Stimulated activated CD8-positive, alpha-beta memory T cell treated with anti-CD3 and anti-CD28 coated beads, Interleukin-4, amount 100 ng/mL, for 48 hours (primary cell): ENCODE measurements at places on chromosomes 7 and 10.

- DNase-seq: no peak
Measured at GRCh38 chr7:7516156-7516555, 19.5 kb downstream of the COL28A1 start.

GRCh38 chr7:152600266-152600665, 75.7 kb downstream of the XRCC2 start:
- no peak for DNase-seq

DNA sequence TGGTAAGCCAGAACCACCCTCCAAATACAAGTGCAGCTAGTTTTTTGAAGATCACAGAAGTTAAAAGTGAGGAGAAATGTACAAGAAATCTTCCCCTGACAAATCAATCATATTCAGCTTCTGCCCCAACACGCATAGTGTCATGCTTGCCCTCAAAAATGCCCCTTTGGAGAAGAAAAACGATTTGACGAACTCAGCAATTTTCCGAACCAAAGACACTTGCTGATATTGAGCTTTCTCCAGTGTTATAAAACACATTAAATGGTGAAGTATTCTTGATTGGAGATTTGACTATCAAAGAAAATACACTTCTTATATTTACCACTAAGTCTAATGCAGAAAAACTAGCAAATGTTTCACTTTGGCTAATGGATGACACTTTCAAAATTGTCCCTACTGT, 195.5 kb downstream of the ETV1 start:
- DNase-seq: no peak

- no peak for DNase-seq
Measured at GRCh38 chr7:71912476-71912875, 499.7 kb downstream of the CALN1 start.

GRCh38 chr7:80089366-80089765, 45.3 kb upstream of the GNAI1 start:
- DNase-seq: no peak

- no peak for DNase-seq
Measured at GRCh38 chr10:99880080-99880835, 97.8 kb downstream of the ABCC2 start.

DNA sequence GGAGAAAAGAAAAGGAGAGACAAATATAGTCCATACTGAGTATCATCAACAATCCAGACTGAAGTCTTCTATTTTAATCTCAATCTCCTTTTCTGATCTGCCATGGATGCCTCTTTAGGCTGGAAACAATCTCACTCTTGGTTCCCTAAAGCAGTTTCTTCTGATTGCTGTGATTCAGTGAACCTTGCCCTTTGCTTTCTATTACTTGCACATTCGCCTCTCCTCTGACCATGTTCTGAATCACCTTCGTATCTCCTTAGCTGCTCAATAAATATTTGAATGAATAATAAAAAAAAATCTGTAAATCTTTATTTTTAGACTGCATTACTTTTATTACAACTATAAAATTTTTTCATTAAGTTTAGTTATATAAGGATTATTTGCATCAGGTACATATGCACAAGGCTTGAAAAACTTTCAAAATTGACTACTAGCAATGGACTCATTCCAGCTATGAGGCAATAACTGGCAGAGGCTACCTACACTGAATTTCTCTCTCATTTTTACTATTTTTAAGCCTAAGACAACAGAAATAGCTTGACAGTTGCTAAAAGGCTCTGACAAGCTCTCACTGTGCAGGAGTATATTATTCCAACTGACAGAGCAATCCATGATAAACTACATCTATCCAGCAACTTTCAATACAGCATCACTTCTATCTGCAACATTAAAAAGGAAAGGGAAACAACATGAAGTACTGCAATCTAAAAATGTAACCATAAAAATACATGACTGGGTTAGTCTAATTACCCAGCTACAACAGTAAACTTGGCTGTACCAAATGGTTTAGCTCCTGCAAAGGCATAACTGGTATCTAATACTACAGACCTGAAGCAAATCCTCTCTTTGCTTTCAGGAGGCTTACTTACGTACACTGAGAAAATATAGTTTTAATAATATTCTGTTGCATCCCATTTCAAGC, 25.6 kb downstream of the TM9SF3 start:
- no peak for DNase-seq

DNA sequence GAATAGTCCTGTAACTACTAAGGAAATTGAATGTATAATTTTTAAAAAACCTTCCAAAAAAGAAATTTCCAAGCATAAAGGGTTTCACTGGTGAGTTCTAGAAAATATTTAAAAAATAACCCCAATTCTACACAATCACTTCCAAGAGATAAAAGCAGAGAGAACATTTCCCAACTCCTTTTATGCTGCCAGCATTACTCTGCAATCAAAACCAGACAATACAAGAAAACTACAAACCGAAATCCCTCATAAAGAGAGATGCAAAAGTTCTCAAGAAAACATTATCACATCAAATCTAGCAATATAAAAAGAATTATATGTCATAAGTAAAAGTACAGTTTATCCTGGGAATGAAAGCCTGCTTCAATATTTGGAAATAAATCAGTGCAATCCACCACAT, 84.8 kb downstream of the OAT start:
- DNase-seq: no peak

GRCh38 chr10:122078965-122079795, 90.2 kb downstream of the TACC2 start:
- no peak for DNase-seq

DNA sequence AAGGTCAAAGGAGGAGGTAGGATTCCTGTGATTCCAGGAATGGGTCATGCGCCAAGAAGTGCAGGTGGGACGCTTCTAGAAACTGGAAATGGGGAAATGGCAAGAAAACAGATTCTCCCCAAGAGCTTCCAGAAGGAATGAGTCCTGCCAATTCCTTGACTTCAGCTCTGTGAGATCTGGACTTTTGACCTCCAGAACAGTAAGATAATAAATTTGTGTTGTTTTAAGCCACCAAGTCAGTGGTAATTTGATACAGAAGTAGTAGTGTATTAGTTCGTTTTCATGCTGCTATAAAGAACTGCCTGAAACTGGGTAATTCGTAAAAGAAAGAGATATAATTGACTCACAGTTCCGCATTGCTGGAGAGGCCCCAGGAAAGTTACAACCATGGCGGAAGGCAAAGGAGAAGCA, 178.6 kb upstream of the GALNT17 start:
- no peak for DNase-seq

- DNase-seq: no peak
Measured at GRCh38 chr7:97001221-97001620, 4.1 kb upstream of the DLX6 start.

GRCh38 chr10:123149568-123150270, 1.8 kb downstream of the HMX2 start:
- peak; percentile 64 for DNase-seq

DNA sequence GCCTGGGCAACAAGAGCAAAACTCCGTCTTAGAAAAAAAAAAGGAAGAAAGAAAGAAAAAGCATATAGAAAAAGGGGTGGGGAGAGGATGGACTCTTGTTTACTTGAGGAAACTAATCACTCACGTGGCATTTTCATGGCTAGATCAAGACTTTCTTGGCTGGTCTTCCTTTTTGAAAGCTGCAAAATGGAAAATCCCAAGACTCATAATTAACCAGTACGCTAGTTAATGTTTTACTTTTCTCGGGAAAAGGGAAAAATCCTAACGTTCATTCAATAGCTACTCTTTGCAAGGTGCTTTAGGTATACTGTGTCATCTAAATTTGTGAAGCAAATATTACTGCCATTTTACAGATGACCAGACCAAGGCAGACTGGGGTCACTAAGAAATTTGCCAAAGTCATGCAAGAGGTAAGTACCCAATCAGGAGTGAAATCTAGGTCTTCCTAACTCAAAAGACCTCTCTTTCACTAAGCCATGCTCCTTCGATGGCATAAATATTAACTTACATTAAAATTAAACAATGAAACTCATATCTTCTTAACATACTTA, 24.4 kb downstream of the NAPEPLD start:
- no peak for DNase-seq

- DNase-seq: no peak
Measured at GRCh38 chr7:105202616-105203015, 186.1 kb downstream of the SRPK2 start.

DNA sequence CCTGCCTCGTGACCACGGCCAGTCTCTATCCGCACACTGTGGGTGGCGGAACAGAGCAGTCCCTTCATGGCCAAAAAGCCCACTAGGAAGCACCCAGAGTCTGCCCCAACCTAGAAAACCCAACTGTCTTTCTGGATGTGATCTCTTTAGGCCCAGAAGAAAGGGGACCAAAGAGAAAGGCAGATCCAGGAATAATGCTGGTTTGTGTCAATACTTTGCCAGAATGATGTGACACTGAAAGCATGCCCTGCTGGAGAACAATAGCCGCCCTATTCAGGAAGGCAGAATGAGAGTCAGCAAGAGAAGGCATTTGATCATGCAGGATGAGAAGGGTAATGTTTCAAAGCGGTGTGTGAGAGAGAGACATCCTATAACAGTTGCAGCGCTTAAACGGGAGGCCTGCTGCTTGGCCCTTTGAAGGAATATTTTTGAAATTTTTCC, 274.7 kb downstream of the USP6NL start:
- DNase-seq: no peak

- DNase-seq: no peak
Measured at GRCh38 chr7:19215412-19215811, 70.2 kb upstream of the FERD3L start.

- DNase-seq: no peak
Measured at GRCh38 chr10:109166935-109167334, 756.4 kb downstream of the XPNPEP1 start.

- DNase-seq: no peak
Measured at GRCh38 chr7:114540291-114540690, 125.7 kb downstream of the FOXP2 start.

DNA sequence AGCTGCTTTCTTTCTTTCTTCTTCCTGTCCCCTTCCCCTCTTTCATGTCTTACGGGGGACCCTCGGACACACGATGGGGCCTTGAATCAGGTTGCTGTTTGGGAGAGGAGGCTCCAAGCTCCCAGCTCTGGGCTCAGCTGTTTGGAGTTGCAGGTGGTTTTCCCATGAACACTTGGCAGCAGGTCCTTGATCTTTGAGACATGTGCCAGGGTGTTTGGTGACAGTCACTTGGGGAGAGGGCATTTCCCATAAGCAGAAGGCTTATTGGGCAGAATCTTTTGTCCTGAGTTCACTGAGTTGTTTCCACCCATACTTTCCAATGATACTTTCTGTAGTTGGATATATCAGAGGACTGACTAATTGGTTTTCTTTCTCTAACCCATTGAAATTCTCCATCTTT, 104.7 kb upstream of the SH2B2 start:
- no peak for DNase-seq

DNA sequence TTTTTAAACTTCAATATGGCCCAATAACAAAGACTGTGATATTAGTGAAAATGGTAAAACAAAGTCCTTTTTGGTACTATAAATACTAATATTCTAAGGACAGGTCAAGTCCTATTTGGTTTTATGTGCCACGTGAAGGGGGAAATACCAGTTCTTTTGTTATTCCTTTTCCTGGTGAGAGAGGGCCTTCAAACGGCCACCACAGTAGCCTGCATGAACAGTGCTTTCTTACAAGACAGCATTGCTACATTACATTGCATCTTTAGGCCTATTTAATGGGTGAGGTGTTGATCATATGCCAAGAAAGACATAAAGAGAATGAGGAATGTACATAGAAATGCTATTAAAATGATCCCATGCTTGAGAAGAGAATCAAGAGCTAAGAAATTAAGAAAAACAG, 214.8 kb downstream of the LRRTM3 start:
- no peak for DNase-seq

GRCh38 chr7:145902123-145902522, 214.5 kb upstream of the CNTNAP2 start:
- DNase-seq: no peak

DNA sequence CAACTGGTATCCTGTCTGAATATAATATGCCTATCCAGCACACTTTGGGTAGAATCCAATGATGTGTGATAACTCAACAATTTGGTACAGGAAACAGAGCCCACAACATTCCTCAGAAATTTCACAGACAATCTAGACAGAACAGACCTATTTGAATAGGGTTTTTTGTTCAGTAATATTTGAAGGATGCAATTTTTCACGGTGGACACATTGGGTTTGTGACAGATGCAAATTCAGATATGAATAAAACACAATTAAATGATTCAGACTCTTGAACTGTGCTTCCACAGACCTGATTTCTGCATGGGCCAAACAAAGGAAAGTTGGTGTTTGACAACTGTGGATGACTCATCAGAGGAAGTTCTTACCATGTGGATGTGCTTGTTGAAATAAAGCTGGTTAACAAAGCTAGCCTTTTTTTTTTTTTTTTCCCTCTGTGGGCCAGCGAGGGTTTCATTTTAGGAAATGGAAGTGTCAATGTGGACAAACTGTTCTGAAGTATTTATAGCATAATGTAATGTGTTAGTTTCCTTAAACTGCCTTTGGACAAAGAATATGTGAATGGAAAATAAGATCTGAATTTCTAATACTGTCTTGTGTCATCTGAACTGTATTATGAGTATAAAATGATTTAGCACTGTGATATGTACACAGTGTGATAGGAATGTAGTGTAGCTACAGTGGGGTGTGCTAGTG, 43.2 kb upstream of the FAM133B start:
- no peak for DNase-seq

DNA sequence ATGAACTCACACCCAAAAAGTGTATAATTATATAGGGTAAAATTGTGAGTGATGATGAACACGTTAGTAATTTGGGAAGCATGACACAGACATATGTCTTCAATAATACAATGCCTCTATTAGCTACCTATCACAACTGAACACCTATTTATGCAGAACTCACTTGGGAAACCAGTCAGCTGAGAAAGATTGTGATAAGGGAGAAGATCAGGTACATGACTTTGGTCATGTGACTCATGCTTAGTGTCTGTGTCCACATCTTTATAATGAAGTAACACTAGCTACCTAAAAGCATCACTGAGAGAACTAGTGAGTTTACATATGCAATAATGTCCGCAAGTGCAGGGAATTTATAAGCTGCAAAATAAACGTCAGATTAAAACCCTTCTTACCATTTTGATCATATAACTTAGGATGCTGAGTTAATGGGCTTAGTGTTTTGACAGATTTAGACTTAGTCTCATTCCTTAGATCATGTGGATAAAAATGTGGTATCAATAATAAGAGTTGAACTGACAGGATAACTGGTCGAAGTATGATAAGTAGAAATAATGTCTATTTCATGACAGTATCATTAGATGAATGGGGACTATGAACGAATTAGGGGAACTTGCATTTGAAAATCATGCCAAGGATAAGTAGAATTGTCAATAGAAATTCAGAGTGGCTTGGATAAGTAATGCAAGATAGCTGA, 11.6 kb downstream of the VWDE start:
- no peak for DNase-seq

DNA sequence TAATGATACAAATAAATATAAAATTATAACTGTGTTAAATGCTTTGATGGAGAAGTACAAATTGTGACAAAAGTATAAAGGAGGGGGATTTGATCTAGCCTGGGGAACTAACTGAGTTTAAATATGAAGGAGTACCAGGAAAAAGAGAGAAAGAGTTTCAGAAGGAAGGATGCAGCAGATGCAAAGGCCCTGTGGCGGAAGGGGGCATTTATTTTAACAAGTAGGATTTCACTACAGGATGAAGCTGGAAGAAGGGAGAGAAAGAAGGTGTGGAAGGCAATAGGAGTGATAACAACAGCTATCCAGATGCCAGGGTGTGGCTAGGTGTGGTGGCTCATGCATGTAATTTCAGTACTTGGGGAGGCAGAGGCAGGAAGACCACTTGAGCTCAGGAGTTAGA, 55.8 kb downstream of the AKR1B1 start:
- DNase-seq: no peak
